ENCODE measurements at places on chromosomes 12 and 14. TPM values are rescaled to one million over a fixed set of nuclear protein-coding genes. Genes with fewer than 3 reads are reported as not detected.

The MYF5 gene
- not detected for polyA plus RNA-seq

The TEX22 gene
- not detected for polyA plus RNA-seq

The MGAT4C gene
- 0.06 TPM for polyA plus RNA-seq

The DENND5B gene
- 2.0 TPM for polyA plus RNA-seq

The PIANP gene
- 1.5 TPM for polyA plus RNA-seq

The MMP14 gene
- polyA plus RNA-seq, result 59.1 TPM

The IKBIP gene
- polyA plus RNA-seq, result 5.2 TPM

The VIPAS39 gene
- 6.3 TPM for polyA plus RNA-seq

The NINJ2 gene
- polyA plus RNA-seq, result 2.0 TPM

The MSI1 gene
- polyA plus RNA-seq, result 2.3 TPM

The FGF6 gene
- polyA plus RNA-seq, result not detected

The APOF gene
- polyA plus RNA-seq, result not detected

The RCOR1 gene
- 8.2 TPM for polyA plus RNA-seq

The DAO gene
- polyA plus RNA-seq, result not detected

The FIGNL2 gene
- not detected for polyA plus RNA-seq

The SPATS2 gene
- 15.9 TPM for polyA plus RNA-seq

The CHGA gene
- polyA plus RNA-seq, result 134 TPM

The SSPN gene
- polyA plus RNA-seq, result 1.8 TPM

The ASCL1 gene
- polyA plus RNA-seq, result 0.37 TPM

The C14orf132 gene
- 4.6 TPM for polyA plus RNA-seq

The STAB2 gene
- polyA plus RNA-seq, result not detected

The NOVA1 gene
- 1.1 TPM for polyA plus RNA-seq

The FAM186B gene
- not detected for polyA plus RNA-seq

The GRIN2B gene
- not detected for polyA plus RNA-seq

The NOS1 gene
- 0.15 TPM for polyA plus RNA-seq

The KRT77 gene
- not detected for polyA plus RNA-seq

The GYS2 gene
- not detected for polyA plus RNA-seq

The IKZF4 gene
- polyA plus RNA-seq, result 1.5 TPM

The PRH2 gene
- 0.45 TPM for polyA plus RNA-seq

The COL2A1 gene
- 13.7 TPM for polyA plus RNA-seq

The MAP3K9 gene
- 1.7 TPM for polyA plus RNA-seq

The LRIG3 gene
- polyA plus RNA-seq, result 7.2 TPM

The OVCH1 gene
- not detected for polyA plus RNA-seq

The GLT1D1 gene
- polyA plus RNA-seq, result 0.92 TPM

The SMOC1 gene
- 1.5 TPM for polyA plus RNA-seq

The MIS18BP1 gene
- polyA plus RNA-seq, result 5.0 TPM

The HCAR1 gene
- 2.3 TPM for polyA plus RNA-seq

The BAZ2A gene
- polyA plus RNA-seq, result 11.6 TPM

The SH2B3 gene
- polyA plus RNA-seq, result 2.5 TPM

The AGAP2 gene
- polyA plus RNA-seq, result 0.53 TPM

The ZNF839 gene
- polyA plus RNA-seq, result 5.5 TPM

The RD3L gene
- not detected for polyA plus RNA-seq

The NAV3 gene
- 0.19 TPM for polyA plus RNA-seq

The CISTR gene
- polyA plus RNA-seq, result not detected

The ADCY6 gene
- 5.8 TPM for polyA plus RNA-seq

The M6PR gene
- polyA plus RNA-seq, result 36.7 TPM

The TUBA1B gene
- 436 TPM for polyA plus RNA-seq

The KRT6C gene
- polyA plus RNA-seq, result 12.4 TPM

The SIX6 gene
- polyA plus RNA-seq, result not detected

The SERPINA10 gene
- polyA plus RNA-seq, result 0.37 TPM

The TMEM63C gene
- polyA plus RNA-seq, result not detected

The KRT3 gene
- 0.53 TPM for polyA plus RNA-seq

The RNASE3 gene
- not detected for polyA plus RNA-seq
